ENCODE measurements at places on chromosomes 16 and 17.

DNA sequence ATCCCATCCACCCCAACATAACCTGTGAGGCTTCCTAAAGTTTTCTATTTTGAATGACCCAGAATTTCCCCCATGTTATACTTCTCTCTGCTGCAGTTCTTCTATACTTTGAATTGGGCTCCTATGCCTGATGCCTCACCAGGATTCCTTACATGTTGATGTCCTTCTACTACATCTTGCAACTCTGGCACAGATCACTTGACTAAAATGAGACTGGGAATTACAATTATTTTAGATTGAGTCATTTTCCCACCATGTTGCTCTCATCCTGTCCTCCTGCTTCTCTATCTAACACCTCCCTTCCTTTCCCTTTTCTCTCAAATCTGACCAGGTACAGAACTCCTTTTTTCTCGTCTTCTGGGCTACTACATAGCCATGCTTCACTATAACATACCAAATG is 314.0 kb upstream of the KCNJ16 start:
- no peak for DNase-seq

GRCh38 chr16:1194665-1195392 is 30.2 kb downstream of the TPSG1 start:
- DNase-seq, result peak; percentile 24

GRCh38 chr16:89553733-89554132 is 6.7 kb upstream of the RPL13 start:
- no peak for DNase-seq

GRCh38 chr17:38897671-38898290 is 27.6 kb upstream of the LASP1NB start:
- DNase-seq, result no peak

GRCh38 chr17:6796887-6797490 is 21.0 kb downstream of the FBXO39 start:
- DNase-seq, result no peak

DNA sequence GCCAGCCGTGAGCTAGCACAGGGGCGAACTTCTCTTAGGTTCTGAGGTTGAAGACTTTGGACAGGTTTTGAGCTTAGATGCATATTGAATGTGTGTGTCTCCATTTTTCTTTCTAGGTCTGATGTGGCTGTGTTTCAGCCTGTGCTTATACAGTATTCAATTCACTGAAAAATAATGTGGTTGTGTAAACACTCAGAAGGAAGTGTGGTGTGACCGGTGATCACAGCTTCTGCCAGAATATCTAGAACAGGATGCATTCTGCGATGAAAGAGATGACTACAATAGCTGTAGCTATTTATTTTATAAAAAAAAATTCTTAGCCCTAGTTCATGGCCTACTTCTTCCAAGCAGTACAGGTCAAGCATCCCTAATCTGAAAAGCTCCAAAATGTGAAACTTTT is 64.4 kb downstream of the MAP2K6 start:
- no peak for DNase-seq

GRCh38 chr17:15255713-15256454 is 9.2 kb downstream of the PMP22 start:
- DNase-seq, result no peak

- DNase-seq, result no peak
Observed at GRCh38 chr17:33797181-33797580, 457.9 kb upstream of the CCL2 start.

- no peak for DNase-seq
Observed at GRCh38 chr17:71327376-71328059, 793.3 kb upstream of the SOX9 start.
